OCI-LY7 (cell line): ENCODE measurements at places on chromosomes 5 and 9.

- no peak for DNase-seq
These were observed 182.8 kb downstream of the SEMA5A start for GRCh38 chr5:9363026-9363425.

GRCh38 chr9:124000784-124001457 is 10.6 kb upstream of the LHX2 start:
- no peak for DNase-seq

- DNase-seq, result no peak
These were observed 120.8 kb downstream of the RASGRF2 start for GRCh38 chr5:81080809-81081460.

- DNase-seq, result no peak
These were observed 155.9 kb upstream of the COL5A1 start for GRCh38 chr9:134485653-134486052.

- DNase-seq, result no peak
These were observed 40.1 kb upstream of the INSYN2B start for GRCh38 chr5:170020423-170020822.

DNA sequence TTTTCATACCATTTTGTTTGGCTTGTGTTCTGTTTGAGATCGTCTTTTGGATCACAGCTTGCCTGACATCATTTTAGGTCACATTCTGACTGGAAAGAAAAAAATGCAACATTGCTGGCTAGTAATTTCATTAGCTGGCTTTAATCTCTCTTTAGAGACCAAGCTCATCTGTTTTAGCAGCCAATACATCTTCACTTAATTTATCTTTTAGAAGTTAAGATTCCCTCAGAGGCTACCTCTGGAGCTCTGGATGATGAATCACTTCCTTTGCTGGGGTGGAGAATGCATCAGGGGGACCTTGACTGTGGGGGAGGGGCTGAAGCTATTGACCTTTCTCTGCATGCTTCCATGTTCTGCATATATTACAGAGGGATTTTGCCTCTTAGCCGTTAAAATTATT is 181.5 kb upstream of the OTULINL start:
- DNase-seq, result no peak

DNA sequence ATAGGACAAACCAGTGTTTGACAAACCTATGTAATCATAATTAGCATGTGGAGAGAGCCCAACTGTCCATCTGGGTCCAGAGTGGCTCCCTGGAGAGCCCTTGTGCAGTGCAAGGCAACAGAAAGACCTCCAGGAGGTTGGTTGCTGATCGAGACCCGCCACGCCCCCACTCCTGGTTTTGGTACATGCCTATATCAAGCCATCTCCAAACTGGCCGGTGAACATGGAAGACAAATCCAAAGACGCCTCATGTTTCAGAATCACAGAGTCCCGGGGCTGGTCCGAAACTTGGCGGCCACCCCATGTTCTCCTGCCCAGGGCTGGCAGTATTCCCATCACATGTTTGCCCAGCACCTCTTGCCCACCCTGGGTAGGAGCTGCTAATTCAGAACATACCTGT is 140.2 kb downstream of the PAX5 start:
- DNase-seq, result no peak

DNA sequence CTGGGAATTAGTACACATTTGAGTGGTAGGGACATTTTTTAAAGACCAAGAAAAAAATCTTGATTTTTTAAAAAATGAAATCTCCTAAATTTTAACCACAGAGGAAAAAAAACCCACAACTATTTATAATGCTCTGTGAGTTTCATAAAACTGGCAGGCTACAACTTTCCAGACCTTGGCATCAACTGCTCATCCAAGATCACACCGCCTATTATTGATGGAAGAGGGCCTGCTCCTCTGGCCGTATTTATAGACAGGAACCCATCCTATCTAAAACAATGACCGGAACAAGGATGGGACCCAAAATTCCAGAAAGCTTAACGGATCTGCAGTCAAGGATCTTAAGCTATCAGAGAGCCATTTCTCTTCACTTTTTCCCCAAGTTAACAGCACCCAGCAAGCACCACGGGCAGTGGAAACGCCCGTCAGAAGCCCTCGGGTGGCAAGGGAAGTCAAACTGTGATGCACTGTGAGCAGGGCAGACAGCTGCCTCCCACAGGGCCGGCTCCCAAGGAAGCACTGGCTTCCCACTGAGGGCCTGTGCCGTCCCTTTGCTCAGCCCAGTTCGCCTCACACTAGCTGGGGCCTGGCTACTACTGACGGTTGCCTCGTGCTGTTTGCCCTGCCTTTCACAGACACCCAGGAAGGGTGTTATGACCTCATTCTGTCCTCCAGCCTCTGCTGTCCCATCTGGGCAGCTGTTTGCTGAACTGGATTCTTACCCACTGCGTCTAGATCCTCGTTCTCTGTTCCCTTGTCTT is 62.8 kb downstream of the CDC14B start:
- DNase-seq, result no peak

DNA sequence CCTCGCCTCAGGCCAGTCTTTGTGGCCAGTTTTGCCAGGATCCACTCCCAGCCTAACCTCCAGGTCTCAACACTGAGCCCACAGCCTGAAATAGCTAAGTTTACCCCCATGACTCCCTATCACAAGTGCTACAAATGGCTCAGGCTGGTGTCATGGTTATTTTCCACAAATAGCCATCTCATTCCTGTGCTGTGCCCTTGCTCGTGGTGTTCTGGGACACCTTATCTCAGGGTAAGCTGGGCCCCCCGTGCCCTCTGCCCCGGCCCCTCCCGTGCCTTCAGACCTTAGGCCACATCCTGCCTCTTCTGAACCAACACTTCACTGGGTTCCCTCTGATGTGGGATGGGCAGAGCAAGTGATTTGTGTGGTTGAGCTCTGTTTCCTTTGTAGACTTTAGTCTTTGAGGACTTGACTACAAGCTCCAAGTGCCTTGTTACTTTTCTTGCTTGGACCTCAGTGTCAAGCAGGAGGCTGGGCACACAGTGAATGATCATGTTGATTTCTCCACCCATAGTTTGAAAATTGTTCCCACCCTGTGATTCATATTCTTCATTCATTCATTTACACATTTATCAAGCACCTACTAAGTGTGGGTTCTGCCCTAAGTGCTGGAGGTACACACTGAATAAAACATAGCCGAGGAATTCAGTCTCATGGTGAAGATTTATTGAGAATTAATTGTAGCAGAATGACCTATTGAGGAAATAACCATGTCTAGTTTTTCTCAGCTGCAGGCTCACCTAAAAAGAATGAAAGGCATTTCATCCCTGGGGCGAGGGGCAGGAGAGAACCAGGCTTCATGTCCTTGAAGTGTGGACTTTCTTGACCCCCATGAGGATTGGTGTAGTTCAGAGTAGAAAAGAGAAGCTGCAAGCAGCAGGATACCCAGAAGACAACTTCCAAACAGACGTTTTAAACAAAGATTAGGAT is 84.5 kb upstream of the CTNNA1 start:
- no peak for DNase-seq

- DNase-seq, result no peak
These were observed 133.8 kb downstream of the ARHGEF28 start for GRCh38 chr5:73759771-73760170.

- DNase-seq, result peak; percentile 75
These were observed 666 bp downstream of the PPARGC1B start for GRCh38 chr5:149730620-149731331.

DNA sequence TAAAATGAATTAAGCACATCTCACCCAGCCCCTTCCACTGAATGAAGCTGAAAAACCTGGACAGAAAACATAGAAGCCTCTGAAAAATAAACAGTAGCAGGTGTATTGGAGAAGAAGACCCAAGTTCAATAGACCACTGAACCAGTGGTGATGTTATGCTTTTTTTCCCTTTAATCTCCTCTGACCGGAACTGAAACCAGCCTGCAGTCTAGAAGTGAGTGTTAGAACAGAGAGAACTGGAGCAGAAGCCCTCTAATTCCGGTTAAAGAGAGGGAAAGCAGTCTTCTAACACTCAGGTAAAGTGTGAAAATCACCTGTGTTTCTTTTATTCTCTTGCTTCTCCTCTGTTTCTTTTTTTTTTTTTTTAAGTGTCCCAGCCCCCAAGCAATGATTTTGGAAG is 83.5 kb upstream of the CCL21 start:
- peak; percentile 22 for DNase-seq

DNA sequence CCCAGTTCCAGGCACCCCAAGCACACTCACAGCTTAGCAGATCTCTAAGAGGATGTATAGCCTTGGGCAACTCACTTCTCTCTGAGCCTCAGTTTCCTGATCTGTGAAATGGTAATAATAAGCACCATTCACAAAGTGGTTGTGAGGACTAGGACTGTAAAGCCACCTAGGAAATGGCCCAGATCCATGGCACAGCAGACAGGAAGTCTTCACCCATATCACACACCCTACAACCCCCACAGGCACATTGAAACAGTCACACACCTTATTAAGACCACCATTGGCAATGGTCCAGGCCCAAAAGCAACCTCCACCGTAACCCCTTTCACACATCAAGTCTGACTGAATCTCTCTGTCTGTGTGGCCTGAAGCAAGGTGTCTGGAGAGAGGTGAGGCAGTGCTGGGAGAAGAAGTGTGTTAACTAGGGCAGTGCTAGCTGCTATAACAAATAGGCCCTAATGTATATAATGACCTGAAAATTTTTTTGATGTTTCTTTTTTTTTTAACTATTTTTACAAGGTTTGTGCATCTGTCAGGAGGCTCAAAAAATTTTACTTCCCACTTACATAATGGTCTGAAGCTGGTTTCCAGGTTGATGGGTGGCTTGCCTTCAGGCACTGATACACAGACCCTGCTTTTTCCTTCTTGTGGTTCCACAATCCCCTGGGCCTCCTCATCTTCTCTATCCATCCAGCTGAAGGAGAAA is 2.4 kb upstream of the RGS14 start:
- no peak for DNase-seq

DNA sequence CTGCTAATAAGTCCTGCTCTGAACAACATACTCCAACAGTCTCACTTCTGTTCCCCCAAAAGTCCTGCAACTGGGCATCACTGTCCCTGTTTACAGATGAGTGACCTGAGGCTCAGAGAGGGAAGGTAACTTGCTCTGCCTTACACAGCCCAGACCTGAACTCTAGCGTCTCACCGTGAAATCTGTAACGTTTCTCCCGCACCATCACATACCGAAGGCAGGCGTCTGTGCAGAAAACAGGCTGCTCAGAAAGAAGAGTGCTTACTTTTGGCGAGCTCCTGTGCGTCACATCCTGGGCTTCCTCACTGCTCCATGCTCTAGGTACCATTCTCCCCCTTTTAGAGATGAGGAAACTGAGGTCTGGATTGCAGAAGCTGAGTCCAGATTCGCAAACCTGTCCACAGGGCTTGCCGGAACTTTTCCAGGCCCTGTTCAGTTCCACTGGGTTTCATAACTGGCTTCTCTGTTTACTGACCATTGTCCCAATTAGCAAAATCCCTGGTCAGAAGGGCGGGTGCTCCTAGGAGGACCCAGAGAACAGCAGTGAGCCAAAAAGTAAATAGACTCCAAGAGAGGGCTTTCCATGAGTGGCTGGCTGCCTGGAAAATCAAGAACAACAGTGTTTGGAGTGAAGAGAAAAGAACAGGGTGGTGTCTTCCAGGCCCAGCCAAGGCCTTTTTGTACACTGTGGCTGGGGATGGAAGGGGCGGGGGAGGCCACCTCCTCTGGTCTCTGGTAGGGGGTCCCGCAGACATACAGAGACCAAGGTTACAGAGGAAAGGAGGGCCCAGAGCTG is 27.1 kb downstream of the GSN start:
- no peak for DNase-seq

- DNase-seq, result no peak
These were observed 306.2 kb downstream of the SEMA5A start for GRCh38 chr5:9239626-9240025.

DNA sequence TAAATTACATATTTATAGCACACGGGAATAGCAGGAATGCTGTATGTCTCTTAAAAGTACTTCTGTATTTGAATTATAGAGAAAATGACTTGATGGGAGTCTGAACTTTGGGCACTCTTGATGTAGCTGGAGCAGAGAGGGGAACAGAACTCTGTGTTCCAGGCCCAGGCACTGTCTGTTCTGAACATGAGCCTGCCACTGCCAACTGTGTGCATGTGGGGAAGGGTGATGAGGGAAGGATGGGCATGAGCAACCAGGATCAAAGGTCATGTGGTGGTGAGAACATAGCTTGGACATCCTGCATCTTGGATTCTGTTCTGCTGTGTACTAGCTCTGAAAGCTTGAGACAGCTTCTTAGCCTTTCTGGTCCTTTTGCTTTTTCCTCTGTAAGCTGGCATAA is 16.4 kb upstream of the ZBED3 start:
- no peak for DNase-seq

GRCh38 chr9:128072144-128073021 is 4.4 kb downstream of the SLC25A25 start:
- peak; percentile 73 for DNase-seq

GRCh38 chr9:124788542-124789217 is 11.7 kb downstream of the OLFML2A start:
- DNase-seq, result no peak

DNA sequence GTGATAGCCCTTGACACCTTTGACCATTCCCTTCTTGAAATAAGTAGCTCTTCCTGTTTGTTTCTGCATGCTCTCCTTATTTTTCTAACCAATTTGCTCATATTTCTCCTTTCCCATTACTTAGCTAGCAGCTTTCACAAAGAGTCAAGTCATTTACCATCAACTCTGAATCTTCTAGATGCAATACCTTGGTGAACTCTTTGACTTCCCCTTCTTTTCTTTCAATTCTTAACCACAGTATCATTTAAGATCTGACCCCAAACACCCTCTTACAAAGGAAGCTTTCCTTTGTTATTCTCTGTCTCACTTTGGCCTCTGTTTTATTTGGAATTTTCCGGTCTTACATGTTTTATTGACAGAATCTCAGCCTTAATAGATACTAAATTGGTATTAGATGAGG is 14.0 kb downstream of the NFX1 start:
- no peak for DNase-seq

DNA sequence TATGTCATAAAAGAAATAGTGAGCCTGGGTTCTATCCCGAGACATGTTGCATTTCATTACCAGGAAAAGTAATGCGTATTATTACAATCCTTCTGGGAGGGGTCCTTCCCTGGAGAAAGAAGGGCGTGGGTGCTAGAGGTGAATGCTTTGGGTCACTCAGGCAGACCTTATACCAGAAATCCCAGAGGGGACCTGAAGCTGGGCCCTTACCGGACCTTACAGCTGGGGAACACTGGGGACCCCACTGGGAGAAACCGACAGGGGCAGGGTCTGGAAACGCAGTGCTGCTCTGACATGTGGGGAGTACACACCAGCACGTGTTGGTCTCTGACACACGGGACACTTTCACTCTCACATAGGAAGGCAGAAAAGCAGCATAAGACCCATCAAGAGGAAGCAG is 71.3 kb downstream of the LMNB1 start:
- no peak for DNase-seq

DNA sequence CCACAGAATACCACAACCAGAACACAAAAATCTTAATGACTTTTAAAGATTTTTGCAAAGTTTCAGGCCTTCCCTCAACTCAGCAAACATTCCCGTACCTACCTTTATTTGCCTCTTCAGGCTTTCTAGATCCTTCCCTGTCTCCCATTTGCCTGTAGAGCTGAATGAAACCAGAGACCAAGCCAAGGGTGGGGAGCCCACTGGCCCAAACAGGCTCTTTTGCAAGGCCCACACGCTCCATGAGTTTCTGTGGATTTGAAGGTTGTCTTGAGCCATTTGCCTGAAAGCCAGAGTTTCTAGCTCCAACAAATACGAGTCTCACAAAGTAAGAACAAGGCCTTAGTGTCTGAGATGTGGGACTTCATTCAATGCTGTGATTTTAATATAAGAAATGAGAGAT is 107.8 kb downstream of the GAS1 start:
- no peak for DNase-seq
